ENCODE measurements at places on chromosomes 7 and 10.

DNA sequence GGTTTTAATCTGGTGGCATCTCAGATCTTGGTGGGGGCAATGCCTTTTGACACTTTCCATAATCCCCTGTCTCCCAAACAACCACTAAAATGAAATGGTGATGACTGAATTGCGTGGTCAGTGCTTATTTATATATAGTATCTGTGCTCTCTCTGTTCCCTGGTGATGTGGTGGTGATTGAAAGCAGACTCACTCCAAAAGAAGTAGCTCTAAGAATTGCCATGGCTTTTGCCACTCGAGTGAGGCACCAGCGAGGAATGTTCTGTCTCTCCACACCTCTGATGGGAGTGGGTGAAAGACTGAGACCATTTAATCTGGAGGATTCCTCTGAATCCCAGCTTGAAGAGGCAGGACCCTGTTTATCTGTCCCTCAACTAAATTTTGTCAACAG, 2.8 kb downstream of the DUSP5 start:
- no peak for DNase-seq

DNA sequence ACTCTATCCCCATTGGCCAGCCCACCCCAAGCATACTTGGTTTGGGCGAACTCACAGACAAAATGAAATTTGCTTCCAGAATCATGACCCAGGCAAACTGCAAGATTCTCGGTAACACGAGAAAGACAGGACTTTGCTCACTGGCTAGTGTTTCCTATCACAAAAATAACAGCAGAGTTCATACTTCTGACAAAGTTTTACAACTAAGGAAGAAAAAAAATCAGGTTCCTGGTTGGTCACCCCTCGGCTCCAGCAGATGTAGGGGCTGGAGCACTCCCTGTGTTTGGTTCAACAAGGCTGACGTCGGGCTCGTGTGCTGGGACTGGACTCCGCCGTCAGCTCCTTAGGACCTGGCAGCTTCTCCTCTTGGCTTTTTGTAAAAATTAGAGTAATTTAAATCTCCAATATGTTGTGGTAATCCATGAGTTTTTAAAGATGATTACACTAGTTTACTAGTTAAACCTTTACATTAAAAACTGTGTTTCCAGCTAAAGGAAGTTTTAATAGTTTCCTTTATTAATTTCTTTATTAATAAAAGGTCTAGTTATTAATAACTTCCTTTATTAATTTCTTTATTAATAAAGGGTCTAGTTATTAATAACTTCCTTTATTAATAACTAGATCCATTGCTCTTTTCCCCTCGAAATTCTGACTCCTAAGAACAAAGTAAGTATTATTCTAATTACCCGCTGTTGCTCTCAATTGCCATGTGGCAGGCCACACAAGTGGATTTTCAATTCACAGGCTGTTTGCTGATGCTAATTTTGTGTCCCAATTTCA, 115.6 kb upstream of the RNF32 start:
- no peak for DNase-seq

DNA sequence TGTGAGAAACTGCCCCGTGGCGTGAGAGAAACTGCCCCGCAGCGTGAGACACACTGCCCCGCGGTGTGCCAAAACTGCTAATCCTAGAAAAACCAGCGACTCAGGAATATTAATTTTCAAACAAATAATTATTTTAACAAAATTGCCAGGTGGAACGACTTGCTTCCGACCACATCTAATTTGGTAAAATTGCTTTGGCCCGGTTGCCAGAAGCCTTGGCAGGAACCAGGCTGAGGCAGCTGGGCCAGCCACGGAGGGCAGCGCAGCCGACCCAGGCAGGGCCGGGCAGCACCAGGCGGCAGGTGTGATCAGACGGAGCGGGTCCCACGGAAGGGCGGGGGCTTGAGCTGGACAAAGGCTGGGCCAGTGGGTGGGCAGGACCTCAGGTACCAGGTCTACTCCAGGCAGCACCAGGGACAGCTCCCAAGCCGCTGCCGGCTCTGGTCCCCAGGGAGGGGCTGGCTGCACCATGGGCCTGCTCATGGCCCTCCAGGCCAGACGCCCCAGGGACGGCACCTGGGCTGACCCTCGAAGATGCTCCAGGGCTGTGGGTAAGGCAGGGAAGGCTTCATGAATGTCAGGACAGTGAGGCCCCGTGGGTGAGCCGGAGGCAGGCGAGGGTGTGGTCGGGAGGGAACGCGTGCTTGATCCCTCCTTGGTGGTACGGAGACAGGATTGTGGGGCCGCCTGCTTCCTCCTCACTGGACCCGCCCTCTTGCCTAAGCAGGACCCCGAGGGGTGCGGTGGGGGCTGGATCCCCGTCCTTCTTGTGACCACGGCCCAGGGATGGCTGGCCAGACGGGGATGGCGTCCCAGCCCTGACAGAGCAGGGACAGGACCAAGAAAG, 7.7 kb upstream of the ADGRA1 start:
- no peak for DNase-seq

GRCh38 chr7:115356139-115356746, 434.3 kb downstream of the MDFIC start:
- DNase-seq, result no peak

DNA sequence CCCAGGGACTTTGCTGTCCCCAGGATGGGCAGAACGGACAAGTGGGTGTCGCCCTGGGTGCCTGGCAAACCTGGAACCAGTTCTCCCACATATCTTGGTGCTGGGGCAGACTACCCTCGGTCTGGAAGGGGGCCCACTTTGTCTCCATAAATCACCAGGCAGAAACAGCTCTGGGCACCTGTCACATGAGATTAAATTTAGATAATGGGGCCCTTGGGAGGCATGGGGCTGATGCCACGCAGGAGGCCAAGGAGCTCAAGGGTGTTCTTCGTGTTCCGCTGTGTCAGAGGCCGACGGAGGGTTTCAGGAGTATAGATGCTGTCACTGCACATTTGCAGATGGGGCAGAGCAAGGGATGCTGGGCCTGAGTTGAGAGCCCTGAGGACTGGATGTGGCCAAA, 72.7 kb downstream of the TMEM130 start:
- DNase-seq, result no peak

DNA sequence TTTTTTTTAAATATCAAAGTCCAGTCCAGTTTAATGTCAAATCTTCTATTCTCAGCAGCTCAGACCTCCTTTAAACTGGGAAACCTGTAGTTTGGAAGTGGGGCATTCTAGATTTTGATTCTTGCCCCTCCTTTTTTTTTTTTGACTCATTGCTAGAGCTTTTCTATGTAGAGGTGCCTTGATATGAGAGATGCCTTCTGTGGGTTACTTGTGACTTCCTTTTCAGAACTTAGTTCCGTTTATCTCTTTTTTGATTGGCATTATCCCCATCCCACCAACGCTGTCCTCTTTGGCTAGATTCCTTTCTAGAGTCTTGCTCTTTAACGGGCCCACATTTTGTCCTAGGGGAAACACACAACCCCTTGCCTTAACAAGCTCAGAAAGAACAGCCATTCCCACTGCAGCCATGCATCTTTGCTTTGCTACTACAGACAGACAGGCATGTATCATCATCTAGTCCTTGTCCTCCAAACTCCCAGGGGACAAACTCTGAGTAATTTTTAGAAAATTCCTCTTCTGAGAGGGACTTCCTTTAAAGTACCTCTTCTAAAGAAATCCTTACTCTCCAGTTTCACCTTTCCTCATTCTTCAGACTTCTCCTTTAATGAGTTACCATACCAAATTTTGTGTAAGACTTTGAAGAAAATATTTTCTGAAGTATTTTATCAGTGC, 153.6 kb downstream of the PHF14 start:
- DNase-seq, result no peak

DNA sequence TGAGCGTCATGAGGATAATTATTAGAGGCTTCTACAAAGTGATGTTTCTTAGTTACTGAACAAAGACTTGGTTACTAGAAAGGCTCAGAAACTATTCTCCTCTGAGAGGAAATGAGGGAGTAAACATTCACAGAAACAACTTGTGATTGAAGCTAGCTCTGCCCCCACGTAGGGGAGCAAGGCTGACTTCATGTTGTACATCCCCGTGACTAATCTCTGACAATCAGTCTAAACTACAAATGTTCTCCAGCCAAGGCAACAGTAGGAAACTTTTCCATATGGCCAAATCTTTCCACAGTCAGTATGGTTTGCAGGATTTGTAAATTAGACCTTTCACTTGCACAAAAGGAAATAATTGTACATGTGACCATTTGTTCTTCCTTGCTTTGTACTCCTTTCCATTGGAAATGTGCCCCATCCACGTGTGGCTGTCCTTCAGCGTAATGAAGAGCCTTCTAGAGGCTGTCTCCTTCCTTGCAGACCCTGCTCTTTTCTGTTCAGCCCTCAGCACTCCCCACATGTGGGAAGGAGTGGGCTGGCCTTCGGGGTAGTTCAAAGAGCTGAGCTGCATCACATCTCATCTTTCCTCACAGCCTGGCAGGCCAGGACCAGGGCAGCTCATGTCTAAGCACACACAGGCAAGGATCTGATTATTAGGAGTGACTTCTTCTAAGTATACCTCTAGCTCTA, 93.5 kb downstream of the PCGF5 start:
- peak; percentile 12 for DNase-seq
